Right ventricle myocardium inferior (tissue), 1 donor: ENCODE measurements at places on chromosomes 3 and 15.

DNA sequence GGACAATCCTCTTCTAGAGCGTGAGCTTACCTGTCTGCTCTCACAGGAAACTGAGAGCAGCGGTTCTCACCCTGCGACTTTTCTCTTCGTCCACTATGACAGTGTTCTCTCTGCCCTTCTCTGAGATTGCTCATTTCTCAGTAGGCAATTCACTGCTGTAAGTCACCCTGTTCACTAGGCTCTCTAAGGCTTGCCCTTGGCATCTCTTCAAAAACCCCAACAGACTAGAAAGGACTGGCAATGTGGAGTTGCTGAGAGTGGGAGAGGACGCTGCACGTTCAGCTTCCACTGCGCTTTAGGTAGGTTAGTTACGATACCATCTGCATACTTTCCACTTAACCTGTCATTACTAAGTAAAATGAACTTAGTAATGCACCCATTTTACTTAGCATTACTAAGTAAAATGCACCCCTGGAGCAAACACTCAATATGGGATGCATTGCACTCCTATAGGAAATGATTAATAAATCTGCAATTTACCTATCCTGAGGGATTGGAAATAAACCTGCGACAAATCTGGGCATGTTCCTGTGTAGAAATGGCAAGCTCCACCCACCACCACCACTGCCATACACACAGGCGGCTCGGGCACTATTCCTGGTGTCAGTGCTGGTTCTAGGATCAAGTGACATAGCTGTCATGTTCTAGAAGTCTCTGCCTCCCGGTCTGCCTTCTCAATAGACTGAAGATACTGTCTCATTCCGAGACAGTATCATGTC lies 21.4 kb downstream of the XPC start:
- DNase-seq, result no peak

- DNase-seq, result no peak
Measured at GRCh38 chr3:3200632-3201212, 21.2 kb upstream of the CRBN start.

- no peak for DNase-seq
Measured at GRCh38 chr3:169822091-169822490, 9.4 kb upstream of the LRRC34 start.

GRCh38 chr3:48456456-48456855 lies 9.9 kb downstream of the ATRIP start:
- DNase-seq, result no peak

GRCh38 chr3:161401389-161401788 lies 30.1 kb upstream of the SPTSSB start:
- no peak for DNase-seq

GRCh38 chr3:139534455-139534812 lies 5.1 kb downstream of the RBP1 start:
- DNase-seq, result no peak
